ENCODE measurements at places on chromosomes 12 and 14. TPM values are rescaled to one million over a fixed set of nuclear protein-coding genes. Genes with fewer than 3 reads are reported as not detected.

Gene KRT3
- not detected for total RNA-seq

Gene SIX6
- total RNA-seq, result not detected

Gene GLTP
- 10.6 TPM for total RNA-seq

Gene KDM5A
- total RNA-seq, result 124 TPM

Gene SLC16A7
- 38.2 TPM for total RNA-seq

Gene PRH2
- 2.8 TPM for total RNA-seq

Gene COCH
- total RNA-seq, result 36.9 TPM

Gene OTOGL
- 0.31 TPM for total RNA-seq

Gene CLEC7A
- 0.31 TPM for total RNA-seq

Gene NPAS3
- 42.9 TPM for total RNA-seq

Gene TMEM229B
- 19.1 TPM for total RNA-seq

Gene C12orf50
- total RNA-seq, result 0.31 TPM

Gene LRRC10
- not detected for total RNA-seq

Gene TOMM20L
- total RNA-seq, result not detected

Gene CS
- total RNA-seq, result 149 TPM

Gene KRT74
- not detected for total RNA-seq

Gene CREBL2
- total RNA-seq, result 25.7 TPM

Gene FAM234B
- total RNA-seq, result 53.8 TPM

Gene ACTN1
- 21.9 TPM for total RNA-seq

Gene INHBE
- total RNA-seq, result not detected

Gene TPH2
- total RNA-seq, result not detected
